Hematopoietic multipotent progenitor cell treated with erythropoietin and hydrocortisone succinate and interleukin-3 and kit ligand, for 8 days (in vitro differentiated cells): ENCODE measurements at places on chromosomes 1 and 21.

DNA sequence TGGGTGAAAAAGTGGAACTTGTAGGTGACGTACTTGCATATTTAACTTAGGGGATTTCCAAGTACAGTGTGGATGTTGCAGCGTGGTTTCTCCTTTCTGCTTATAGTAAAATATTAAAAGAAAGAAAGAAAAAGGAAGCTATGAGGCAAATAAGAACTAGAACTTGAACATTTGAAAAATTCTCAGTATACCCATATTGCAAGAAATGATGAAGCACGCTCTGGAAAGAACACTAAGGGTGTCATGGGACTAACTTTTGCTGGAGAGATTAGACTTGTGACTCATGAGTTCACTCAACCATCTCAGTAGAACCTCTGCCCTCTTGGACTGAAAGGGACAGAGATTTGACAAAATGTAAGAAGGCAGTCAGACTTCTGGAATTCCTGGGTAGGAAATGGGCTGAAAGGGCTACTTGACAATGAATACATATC is 704.5 kb upstream of the ADGRL4 start:
- no peak for DNase-seq

- no peak for DNase-seq
Observed at GRCh38 chr1:9553736-9554144, 14.5 kb downstream of the SLC25A33 start.

- no peak for DNase-seq
Observed at GRCh38 chr1:24949331-24949881, 19.3 kb upstream of the RUNX3 start.

GRCh38 chr1:111706921-111707320 is 32.3 kb downstream of the INKA2 start:
- no peak for DNase-seq

- no peak for DNase-seq
Observed at GRCh38 chr1:209862391-209863356, 34.9 kb downstream of the UTP25 start.
